ENCODE measurements at places on chromosomes 1 and 21. TPM values are rescaled to one million over a fixed set of nuclear protein-coding genes. Genes with fewer than 3 reads are reported as not detected.

The CAPN8 gene
- total RNA-seq: 31.1 TPM

The VHLL gene
- not detected for total RNA-seq

The CCDC181 gene
- 0.27 TPM for total RNA-seq

The AQP10 gene
- total RNA-seq: not detected

The POLR3C gene
- total RNA-seq: 17.5 TPM

The C1orf53 gene
- total RNA-seq: 6.8 TPM

All from mucosa of descending colon (tissue), 3 donors.